ENCODE measurements at places on chromosomes 1 and 21. TPM values are rescaled to one million over a fixed set of nuclear protein-coding genes. Genes with fewer than 3 reads are reported as not detected.

Gene SYCP1
- 0.11 TPM for total RNA-seq

- H3K4me3 ChIP-seq: no peak overlapping the region
- H3K27me3 ChIP-seq: no peaks in the 10 kb centered on the region
- no peaks in the 10 kb centered on the region for H3K36me3 ChIP-seq
- H3K27ac ChIP-seq: no peak overlapping the region
These were observed 71.5 kb downstream of the RPS6KC1 start for GRCh38 chr1:213122514-213122929.

DNA sequence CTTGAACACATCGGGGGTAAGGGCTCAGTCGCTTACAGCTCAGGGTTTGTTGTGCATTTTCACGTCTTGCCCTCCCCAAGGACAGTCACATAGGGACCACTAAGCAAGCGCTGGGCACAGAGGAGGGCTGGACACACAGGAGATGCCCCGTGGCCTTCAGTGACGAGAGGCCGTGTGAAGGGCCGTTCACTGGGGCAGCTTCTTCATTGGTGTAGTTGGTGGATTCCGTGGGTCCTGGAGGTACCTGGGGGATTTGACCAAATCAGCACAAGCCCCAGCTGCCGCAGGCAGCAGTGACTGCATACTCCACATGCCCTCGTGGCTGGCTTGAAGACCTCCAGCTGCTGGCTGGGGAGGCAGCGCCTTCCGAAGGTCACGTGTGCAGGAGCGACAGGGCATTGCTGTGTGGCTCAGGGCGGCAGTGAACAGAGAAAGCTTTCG is 100.8 kb upstream of the C1orf174 start:
- no peaks in the 10 kb centered on the region for H3K4me1 ChIP-seq
- no peaks in the 10 kb centered on the region for H3K36me3 ChIP-seq
- no peak for DNase-seq
- H3K27me3 ChIP-seq: no peaks in the 10 kb centered on the region
- no peak overlapping the region for H3K27ac ChIP-seq

- H3K4me1 ChIP-seq: no peaks in the 10 kb centered on the region
- no peak overlapping the region for H3K4me3 ChIP-seq
- H3K27ac ChIP-seq: no peak overlapping the region
- H3K27me3 ChIP-seq: no peaks in the 10 kb centered on the region
These were observed 79.3 kb upstream of the DSCAM start for GRCh38 chr21:40926238-40926637.

DNA sequence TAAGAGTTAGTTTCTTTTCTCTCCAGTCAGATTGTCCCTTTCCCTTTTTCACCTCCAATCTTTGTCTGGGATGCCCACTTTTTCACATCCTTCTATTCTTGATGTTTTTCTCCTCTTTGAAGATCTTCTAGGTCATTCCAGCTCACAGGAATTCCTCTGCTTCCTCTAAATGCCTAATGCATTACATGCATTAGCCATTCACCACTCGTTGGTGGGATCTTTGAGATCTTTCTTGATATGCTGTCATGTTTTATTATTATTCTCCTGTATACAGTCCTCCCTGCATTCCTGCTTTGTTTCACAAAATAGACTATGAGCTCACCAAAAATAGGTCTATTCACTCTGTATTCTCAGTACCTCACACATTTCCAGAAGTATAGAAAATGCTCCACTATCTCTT is 129.0 kb downstream of the LYPLAL1 start:
- no peak overlapping the region for H3K27ac ChIP-seq
- no peak for DNase-seq
- no peak overlapping the region for H3K4me3 ChIP-seq
- H3K36me3 ChIP-seq: no peaks in the 10 kb centered on the region

Gene NASP
- 64.5 TPM for total RNA-seq

Gene ZYG11A
- 0.59 TPM for total RNA-seq

Measured in spinal cord (tissue), 10 donors.